Stimulated activated CD4-positive, alpha-beta T cell treated with anti-CD3 and anti-CD28 coated beads, Interleukin-4, amount 100 ng/mL, for 24 hours (primary cell): ENCODE measurements at places on chromosomes 16 and 17.

GRCh38 chr16:65727534-65728137 is 605.8 kb upstream of the CDH11 start:
- DNase-seq: no peak

DNA sequence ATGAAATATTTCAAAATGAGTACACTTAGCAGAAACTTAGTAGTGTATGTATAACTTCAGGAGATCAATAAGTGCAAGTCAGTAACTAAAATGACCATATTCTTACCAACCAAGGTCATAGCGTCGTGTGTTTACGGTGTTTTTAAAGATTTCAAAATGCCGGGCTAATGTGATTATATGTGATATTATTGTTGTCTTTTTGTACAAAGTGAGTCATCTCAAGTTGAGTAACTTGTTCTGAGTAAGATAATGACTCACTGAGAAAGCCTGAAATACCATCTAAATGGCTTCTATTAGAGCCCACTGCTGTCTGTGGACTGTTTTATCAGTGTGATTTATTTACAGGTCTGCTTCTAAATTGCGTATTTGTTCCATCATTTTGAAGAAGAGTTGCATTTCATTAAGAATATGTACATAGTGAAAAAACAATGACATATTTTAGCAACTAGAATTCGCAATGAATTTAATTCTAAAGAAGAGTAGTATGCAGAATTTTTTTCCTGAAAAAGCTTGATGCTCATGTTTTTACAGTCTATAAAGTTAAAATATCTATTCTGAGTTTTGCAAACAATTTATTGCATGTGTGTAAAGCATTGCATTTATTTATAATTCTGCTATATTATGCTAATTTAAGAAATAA is 12.7 kb downstream of the KRT12 start:
- no peak for DNase-seq

DNA sequence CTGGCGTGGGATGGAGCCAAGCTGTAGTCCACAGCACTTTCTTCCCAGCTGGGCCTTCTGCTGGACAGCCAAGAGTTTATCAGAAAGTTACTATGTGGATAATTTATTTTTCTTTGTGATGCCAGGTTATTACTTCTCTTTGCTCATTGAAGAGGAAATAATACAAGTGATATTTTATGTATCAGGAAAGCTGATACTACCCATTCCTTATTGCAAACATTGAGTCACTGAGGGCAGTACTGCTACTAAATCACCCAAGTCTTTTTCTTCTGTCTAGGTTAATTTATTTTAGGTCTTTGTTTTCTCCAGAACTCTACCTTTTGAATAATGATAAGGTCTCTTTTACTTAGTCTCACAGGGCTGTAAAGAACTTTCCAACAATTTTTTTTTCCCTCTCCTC is 8.3 kb downstream of the NUP93 start:
- DNase-seq: no peak

DNA sequence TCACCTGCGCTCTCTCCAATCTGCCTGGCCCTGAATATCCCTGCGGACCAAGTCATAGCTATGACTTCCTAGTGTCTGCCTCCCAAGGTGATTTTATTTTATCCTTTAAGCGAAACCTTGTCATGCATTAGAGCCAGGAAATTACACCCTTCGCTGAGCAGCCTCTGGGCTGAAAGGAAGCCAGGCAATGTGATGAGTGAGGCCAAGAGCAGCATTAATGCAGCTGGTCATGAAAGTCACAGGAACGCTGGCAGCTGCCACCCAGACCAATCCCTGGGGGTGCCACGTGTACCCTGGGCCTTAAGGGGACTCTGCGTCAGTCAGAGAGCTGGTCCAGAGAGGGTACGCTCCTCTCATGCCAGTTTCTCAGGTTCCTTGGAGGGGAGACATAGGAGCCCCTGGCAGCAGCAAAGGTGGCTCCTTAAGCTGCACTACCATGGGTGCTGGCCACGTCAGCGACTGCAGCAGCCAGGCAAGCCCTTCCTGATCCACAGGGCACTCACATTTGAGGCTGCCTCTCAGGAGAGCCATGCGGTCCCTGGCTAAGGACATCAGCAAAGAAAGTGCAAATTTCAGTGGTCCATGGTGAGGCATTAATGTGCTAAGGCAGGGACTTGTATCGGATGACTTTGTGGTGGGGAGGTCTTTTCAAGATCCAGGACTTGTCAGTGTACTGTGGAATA is 42.7 kb upstream of the WSCD1 start:
- no peak for DNase-seq

DNA sequence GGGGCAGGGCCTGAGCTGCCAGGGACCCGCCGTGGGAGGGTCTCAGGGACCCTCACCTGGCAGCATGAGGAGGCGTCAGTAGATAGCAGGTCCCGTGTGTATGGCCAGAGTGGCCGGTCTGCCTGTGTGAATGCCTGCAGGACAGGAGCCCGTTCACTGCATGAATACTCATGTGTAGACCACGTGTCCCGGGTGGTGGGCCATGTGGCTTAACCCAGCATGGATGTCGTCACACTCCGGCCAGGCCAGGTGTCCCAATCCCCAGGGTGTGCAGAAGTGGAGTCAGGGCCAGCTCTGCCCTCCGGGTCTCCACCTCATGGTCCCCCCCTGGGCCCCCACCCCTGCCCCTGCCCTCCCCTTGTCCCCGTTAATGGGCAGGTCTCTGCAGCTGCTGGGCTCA is 53.7 kb downstream of the BAHCC1 start:
- DNase-seq: no peak

GRCh38 chr17:27871407-27871806 is 21.8 kb downstream of the LYRM9 start:
- DNase-seq: no peak

- DNase-seq: no peak
Measured at GRCh38 chr17:1423456-1424135, 23.6 kb upstream of the YWHAE start.

DNA sequence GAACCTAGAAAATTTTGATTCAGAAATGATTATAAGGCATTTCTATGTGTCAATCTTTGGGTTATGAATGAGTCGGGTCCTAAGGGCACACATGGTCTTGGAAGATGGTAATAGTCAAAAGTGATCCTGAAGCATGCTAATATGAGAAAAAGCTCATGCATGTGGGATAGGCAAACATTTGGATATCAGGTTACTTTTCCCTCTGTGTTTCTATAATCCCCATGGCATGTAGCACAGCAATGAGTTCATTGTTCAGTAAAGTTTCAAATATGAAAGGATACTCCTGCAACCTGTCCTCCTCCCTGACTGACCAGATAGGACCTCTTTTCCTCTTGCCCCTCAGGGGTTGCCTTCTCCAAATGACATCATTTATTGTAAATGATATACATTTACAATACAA is 249.9 kb upstream of the MON1B start:
- DNase-seq: no peak
